ENCODE measurements at places on chromosomes 12 and 14.

GRCh38 chr12:20883288-20883687 lies 72.8 kb downstream of the SLCO1B3 start:
- DNase-seq: no peak

GRCh38 chr14:31229009-31229408 lies 21.4 kb upstream of the HECTD1 start:
- no peak for DNase-seq

- DNase-seq: peak; percentile 32
These were observed 31.6 kb downstream of the TMTC1 start for GRCh38 chr12:29752121-29752520.

GRCh38 chr12:54412348-54412747 lies 6.7 kb downstream of the ITGA5 start:
- peak; percentile 58 for DNase-seq

DNA sequence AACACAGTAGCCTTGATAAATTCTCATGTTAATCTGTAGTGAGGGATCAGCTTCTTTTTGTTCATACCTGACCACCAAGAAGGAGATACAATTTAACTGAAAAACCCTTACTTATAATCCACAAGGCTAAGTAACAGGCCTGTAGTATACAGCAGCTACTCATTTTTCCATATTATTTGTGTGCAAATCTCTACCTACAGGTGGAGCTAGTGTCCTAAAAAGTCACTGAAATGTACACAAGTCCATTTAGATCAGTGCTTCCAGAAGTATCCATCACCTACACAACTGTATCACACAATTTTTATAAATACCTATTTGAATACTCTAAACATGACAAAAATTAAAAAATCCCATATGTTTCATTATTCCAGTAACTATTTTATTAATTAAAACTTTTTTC lies 173.2 kb downstream of the SLC35F4 start:
- peak; percentile 56 for DNase-seq

- DNase-seq: peak; percentile 56
These were observed 7.6 kb upstream of the EID3 start for GRCh38 chr12:104295954-104296353.

DNA sequence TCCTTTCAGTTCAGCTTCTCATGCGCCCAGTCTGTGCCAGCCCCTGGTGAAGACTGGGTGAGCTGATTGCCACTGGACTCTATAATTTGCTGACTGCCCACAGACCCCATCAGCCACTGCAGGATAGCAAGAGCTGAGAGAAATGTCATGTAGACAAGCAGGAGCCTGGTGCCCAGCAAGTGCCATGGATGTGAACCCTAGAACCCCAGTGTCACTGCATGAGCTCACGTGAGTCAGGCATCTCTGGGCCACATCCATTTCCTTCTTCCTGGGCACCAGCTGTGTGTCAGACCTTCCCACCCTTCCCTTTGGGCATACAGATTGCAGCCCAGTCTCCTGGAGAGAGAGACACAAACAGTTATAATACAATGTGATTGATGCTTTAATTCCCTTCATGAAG lies 73.8 kb downstream of the NTF3 start:
- DNase-seq: peak; percentile 3

DNA sequence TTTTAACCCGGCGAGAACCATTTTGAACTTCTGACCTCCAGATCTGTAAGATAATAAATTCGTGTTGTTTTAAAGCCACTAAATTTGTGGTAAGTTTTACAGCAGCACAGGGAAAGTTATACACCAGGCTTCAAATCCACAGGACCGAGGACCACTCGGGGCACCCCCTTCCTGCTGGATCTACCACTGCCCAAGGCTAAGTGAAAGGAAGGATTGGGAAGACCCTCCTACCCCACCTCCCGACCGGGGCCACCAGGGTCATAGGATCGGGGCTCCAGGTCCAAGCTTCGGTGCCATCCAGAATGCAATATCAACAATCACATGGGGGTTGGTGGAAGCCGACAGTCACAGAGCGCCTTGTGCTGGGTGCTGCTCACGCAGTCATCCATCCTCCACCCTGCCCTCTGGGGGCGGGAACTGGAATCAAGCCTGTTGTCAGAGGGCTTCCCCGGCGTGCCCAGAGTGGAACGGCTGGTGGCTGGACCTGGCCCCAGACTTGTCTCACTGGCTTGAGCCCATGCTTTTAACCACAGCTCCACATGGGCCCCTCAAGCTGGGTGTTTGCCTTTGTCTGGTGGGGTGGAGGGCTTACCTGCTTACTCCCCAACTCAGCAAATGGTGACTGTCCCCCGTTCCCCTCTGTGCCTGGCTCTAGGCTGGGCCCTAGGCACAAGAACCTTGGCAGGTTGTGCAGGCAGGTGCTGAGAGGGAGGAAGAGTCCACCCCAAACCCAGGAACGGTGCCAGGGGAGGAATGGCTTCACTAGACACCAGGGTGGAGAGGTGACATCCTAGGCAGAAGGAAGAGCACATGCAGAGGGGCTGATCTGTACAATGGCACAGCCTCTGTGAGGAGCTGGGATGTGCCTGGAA lies 180.3 kb upstream of the RTL1 start:
- DNase-seq: peak; percentile 29

GRCh38 chr14:104562606-104563005 lies 17.0 kb upstream of the C14orf180 start:
- no peak for DNase-seq

GRCh38 chr12:15892645-15893259 lies 10.6 kb downstream of the STRAP start:
- DNase-seq: no peak

GRCh38 chr12:68189821-68190242 lies 30.3 kb upstream of the IFNG start:
- peak; percentile 70 for DNase-seq

- DNase-seq: peak; percentile 76
These were observed 18.3 kb downstream of the ARMH4 start for GRCh38 chr14:58133739-58134138.

GRCh38 chr12:77592836-77593235 lies 237.9 kb upstream of the NAV3 start:
- DNase-seq: no peak

DNA sequence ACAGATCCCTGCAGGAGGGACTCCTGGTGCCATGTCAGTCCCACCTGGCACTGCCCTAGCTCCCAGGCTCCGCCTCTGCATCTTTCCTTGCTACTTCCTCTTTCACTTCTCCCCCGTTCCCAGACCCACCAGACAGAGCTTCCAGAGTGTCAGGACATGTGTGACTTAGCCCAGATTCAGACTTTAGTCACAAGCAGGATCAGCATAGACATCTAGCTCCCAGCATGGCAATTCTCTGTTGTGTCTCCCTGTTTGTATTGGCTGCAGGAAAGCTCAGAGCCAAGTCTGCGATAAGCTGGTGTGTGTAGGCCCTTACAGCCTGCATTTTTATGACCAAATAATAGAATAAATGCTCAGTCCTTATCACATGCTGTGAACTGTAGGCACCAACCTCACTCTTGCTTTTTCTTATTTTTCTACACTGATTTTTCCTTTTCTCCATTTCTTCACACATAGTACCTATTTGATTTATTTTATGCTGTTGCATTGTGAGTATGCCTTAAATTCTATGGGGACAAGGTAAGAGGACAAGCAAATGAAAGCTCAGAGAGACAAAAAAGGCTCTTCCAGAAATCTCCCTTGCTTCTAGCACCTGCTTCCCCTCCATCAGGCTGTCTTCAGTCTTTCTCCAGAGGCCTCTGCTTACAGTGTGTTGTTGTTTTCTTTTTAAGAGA lies 5.9 kb downstream of the DHRS2 start:
- no peak for DNase-seq

DNA sequence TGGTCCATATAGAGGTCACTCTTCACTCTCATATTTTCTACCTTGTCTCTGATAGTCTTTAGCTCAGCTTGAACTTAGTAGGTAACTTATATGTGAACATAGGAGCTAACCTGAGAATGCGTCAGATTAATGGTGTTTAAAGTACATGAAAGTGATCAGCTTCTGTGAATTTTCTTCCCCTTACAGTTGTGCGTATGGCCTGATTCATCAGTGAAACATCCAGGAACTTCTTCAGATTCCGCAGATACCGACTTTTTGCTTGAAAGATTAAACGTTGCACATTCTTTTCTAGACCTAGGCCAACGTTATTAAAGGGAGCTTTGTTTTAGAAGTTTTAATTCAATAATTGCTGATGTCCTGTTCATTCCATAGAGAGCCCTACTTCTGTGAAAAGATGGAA lies 1945.1 kb upstream of the SEL1L start:
- DNase-seq: no peak

DNA sequence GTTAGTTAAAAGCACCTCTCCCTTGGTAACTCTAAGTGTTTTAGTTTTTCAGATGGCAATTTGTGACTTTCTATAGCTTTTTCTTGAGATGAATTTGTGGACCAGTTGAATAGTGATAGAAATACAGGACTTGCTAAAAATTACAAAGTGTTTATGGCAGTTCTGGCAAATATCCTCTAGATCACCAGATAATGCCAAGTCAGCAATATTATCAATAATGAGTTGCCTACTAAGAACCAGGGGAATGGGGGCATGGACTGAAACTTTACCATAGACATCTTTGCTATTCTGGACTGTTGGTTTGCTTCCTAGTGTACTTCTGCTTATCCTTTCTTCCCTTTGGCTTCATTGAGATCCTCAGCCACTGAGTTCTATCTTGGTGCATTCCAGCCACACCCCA lies 584.2 kb downstream of the DIO2 start:
- DNase-seq: no peak

- DNase-seq: no peak
These were observed 73.7 kb downstream of the GALNT9 start for GRCh38 chr12:132255642-132256041.

GRCh38 chr14:35558680-35559079 lies 24.7 kb downstream of the INSM2 start:
- DNase-seq: no peak

- DNase-seq: peak; percentile 74
These were observed 42.2 kb upstream of the ATP23 start for GRCh38 chr12:57899010-57899662.

GRCh38 chr12:52235822-52236361 lies 2.8 kb downstream of the KRT7 start:
- DNase-seq: no peak

DNA sequence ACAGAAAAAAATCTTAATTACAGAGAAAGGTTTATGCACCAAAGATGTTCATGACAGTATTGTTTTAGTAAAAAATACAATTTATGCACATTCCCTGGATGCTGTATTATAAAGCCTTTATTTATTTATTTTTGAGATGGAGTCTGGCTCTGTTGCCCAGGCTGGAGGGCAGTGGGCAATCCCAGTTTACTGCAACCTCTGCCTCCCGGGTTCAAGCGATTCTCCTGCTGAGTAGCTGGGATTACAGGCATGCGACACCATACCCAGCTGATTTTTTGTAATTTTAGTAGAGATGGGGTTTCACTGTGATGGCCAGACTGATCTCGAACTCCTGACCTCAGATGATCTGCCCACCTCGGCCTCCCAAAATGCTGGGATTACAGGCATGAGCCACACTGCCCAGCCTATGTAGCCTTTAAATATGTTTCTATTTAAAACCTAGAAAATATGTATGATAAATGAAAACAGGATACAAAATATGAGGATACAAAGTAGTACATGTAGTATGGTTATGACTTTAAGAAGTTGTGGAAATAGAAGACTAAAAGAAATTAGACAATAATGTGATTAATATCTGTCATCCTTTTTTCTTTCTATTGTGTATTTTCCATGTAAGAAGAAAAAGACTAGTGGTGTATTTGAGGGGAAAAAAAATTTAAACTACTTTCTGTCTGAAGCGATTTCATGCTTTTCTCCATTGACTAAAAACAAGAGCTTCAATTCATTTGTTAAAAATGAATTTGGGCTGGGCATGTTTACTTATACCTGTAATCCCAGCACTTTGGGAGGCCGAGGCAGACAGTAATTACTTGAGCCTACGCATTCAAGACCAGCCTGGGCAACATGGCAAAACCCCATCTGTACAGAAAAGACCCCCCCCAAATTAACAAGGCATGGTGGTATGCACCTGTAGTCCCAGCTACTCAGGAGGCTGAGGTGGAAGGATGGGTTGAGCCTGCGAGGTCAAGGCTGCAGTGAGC lies 13.1 kb downstream of the ATF1 start:
- DNase-seq: no peak

DNA sequence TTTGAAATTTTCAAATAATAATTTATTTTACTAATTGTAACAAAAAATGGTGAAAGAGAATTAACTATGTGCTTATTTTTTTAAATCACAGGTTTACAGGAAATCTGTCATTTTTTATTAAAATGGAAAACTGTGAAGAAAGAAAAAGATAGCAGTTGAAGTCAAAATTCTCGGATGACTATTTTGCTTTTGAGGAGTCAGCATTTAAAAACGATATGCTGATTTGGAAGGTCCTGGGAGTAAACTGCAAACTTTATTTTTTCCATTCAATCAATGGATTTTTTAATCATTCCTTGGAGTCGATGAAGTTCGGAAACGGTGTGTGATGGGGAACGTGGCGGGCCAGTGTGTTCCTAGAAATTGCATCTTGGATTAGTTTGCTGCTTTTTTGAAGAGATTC lies 258.9 kb upstream of the NAV3 start:
- DNase-seq: no peak

DNA sequence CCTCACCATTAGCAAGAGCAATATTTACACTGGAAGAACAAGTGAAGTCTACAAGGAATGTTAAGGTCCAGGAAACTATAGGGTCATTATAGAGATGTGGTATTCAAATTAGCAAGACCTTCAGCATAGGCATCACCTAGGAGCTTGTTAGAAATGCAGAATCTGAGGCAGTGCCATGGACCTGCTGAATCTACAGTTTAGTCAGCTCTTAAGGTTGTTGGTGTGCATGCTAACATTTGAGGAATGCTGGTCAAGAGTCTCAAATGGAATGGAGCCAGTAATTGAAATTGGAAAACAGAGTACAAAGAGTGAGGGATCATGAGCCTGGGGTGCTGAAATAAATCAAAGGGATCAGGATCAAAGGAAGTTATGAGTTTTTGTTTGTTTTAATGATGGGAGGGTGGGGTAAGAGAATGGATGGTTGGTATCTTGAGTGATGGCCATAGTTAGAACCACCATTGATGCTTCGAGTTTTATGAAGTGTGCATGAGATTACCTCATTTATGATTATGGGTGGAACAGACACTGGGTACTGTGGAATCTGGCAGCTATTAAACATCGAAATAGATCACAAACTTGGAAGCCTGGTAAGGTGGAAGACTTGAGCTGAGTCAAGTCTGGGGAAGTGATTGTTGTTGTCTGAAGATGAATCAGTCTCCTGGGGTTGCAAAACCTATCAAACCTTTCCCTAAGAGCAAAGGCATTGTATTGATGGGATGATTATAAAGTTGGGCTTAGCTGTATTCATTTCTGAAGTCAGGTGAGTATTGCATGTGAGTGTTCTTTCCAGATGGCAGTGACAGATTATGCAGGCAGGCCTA lies 323.3 kb upstream of the E2F7 start:
- DNase-seq: peak; percentile 57

- no peak for DNase-seq
These were observed 119.1 kb downstream of the ITPR2 start for GRCh38 chr12:26713885-26714383.
